ENCODE measurements at places on chromosomes 5 and 9.

DNA sequence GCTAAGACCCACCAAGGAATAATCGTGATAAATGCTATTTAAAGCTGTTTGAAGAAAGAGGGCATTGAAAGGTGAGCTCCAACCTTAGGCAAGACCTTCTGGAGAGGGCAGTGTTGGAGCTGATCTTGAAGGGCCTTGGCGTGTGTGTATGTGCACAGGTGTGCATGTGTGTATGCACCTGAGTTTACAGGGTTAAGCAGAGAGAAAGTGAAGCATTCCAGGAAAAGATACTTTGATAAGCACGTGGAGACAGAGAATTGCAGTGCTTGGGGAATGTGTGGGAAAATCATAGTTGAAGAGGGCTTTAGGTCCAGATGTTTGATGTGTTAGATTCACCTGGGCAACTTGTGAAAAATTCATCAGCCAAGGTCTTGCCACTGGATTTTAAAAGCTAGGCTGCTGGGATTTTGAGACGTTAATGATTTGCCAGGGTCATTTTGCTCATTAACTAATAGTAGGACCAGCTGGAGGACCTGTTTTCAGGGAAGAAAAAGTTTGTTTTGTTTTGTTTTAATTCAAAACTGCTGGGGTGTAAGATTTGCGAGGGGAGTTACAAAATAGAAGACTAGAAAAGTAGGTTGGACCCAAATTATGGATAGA, 78.3 kb upstream of the ANKRD55 start:
- DNase-seq, result no peak

- DNase-seq, result no peak
Measured at GRCh38 chr9:108182950-108183381, 672.8 kb downstream of the ACTL7B start.

GRCh38 chr9:75088646-75089372, 495 bp downstream of the OSTF1 start:
- no peak for DNase-seq

DNA sequence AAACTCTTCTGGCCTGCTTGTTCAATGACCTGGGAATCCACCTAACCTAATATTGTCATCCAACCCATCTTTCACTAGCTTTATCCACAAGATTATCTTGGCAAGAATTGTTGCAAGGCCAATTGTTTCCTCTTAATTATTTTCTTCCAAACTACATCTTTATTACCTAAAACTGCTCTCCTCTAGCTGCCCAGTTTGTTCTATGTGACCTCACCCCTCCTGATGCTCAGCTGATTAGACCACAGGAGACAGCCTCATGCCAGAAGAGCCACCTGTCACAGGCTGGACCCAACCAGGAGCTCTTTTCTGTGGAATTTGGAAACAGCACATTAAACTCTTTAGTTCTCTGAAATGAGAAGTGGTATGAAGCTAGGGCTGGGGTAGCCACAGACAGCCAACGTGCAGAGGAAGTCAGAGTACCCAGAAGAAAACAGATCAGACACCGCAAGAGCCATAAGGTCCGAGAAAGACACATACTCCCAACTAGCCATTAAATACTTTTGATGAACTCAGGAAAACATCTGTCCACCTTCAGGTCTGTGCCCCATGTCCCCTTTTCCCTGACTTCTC, 12.0 kb downstream of the SAXO1 start:
- DNase-seq, result no peak

DNA sequence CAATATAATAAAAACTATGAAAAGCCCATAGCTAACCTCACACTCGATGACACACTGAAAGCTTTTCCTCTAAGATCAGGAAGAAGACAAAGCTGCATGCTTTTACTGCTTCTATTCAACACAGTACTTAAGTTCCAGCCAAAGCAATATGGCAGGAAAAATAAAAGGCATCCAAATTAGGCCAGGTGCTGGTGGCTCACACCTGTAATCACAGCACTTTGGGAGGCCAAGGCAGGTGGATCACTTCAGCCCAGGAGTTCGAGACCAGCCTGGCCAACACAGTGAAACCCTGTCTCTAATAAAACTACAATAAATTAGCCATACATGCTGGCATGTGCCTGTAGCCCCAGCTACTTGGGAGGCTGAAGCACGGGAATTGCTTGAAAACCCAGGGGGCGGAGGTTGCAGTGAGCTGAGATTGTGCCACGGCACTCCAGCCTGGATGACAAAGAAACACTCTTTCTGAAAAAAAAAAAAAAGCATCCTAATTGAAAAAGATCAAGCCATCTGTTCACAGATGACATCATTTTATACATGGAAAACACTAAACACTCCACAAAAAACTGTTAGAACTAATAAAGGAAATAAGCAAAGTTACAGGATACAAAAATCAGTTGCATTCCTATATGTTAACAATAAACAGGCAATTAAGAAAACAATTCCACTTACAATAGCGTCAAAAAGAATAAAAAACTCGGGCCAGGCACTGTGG, 17.9 kb downstream of the ZFR start:
- no peak for DNase-seq

- no peak for DNase-seq
Measured at GRCh38 chr9:112615584-112616266, 102.2 kb downstream of the INIP start.

DNA sequence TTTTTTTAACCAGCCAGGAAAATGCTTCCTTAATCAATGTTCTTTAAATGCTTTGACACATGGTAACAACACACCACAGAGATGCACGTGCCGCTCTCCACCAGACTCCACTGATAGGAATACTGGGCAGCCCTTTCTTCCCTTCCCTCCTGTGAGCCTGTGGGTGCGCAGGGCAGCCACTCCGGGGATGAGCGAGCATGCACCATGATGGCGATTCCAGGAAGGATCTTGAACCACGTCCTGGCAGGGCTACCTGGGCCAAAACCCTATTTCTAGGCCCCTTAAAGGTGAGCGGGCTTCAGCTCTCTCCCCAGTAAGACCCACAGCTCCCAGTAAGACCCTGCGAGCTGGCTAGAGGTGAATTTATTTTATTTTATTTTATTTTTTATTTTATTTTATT, 128.2 kb downstream of the MVB12B start:
- DNase-seq, result no peak

- DNase-seq, result no peak
Measured at GRCh38 chr5:78508186-78508765, 140.3 kb downstream of the LHFPL2 start.

- DNase-seq, result no peak
Measured at GRCh38 chr5:139061856-139062255, 136.3 kb downstream of the SIL1 start.

DNA sequence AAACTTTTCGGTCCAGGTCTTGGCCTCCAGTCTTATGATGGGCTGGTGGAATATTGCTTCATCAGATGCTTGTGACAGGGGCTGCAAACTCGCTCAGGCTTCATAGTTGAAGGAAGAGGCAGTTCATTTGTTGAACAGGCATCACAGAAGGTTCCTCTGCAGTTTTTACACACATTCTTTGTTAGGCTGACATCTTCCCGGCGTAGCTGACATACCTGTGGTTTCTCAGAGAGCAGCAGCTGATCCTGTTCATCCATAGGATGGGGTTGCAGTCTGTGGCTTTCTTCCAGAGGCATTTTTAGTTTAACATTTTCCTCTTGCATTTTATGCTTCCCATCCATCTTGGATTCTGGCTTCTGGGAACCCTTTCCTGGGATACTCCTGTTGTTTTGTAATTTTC, 1255.2 kb downstream of the EFNA5 start:
- DNase-seq, result no peak

DNA sequence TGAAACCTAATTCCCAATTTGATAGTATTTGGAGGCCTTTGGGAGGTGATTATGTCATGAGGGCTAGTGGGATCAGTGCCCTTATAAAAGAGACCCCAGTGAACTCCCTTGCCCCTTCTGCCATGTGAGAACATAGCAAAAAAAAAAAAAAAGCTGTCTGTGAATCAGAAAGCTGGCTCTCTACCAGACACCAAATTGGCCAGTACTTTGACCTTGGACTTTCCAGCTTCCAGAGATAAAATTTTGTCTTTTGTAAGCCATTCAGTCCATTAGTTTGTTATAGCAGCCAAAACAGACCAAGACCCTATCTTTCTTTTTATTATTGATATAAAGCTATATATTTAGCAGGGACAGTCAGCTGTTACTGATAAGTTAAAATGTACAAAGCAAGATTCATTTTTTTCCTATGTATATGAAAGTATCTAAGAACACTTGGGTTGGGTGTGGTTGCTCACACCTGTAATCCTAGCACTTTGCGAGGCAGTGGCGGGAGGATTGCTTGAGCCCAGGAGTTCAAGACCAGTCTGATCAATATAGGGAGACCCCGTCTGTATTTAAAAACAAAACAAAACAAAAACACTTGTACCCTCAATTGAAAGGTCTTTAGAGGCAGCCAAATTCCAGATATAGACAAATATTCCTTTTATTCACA, 8.1 kb upstream of the C5orf24 start:
- no peak for DNase-seq

- DNase-seq, result no peak
Measured at GRCh38 chr9:112218908-112219307, 43.8 kb upstream of the SUSD1 start.

Data from stimulated activated CD8-positive, alpha-beta memory T cell treated with anti-CD3 and anti-CD28 coated beads, Interleukin-7, amount 100 ng/mL, for 48 hours (primary cell).